Effector memory CD4-positive, alpha-beta T cell (primary cell): ENCODE measurements at places on chromosomes 11 and 22.

DNA sequence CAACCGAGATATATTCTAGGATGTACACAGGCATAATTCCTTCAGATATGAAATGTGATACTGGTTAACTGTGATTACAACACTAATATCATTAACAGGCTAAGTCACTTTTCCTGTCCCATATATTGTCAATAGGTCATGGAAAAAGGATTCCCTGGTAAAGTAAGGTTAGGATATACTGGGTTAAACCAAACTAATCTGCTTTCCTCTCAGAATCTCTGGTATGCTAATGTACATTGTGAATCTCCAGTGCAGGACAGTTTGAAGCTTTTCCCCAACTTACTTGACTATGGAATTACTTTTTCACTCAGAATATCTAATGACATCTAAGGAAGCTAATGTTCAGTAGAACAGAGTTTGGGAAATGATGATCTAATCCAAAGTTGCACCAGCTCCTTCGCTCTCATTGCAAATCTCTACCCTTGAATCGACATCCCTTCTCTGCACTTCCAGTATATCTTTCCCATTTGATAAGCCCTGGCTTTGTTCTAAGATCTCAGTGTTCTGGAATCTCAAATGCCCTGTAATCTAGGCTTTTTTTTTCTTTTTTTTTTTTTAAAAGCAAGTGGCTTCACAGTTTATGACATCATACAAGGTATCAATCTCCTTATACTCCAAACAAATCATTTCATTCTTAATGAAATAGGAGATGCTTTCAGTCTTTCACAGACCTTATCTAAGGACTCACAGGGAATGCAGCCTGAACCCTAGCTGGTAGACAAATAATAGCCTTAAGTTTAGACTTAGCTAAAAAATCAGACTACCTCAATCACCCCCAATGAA, 43.8 kb downstream of the COPB1 start:
- no peak for DNase-seq

DNA sequence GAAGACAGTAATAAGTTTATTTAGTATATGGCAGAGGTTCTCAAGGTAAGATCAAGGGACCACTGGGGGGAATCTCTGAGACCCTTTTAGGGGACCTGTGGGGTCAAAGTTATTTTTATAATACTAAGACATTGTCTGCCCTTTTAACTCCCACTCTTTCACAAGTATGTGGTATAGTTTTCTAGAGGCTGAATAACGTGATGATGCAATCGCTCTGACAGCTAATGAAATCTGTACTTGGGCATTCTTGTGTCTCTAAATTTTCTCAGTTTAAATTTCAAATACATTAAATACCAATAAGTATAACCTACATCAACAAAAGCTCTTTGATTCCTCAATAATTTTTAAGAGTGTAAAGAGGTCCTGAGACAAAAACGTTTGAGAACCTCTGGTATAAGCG, 147.9 kb downstream of the ATG16L2 start:
- DNase-seq: no peak

GRCh38 chr11:46248289-46249102, 29.0 kb upstream of the CREB3L1 start:
- DNase-seq: no peak

- no peak for DNase-seq
These were observed 123.0 kb downstream of the TRIM44 start for GRCh38 chr11:35785287-35786167.

- no peak for DNase-seq
These were observed 11.8 kb downstream of the LTO1 start for GRCh38 chr11:69663326-69663725.

- DNase-seq: no peak
These were observed 13.2 kb downstream of the SIK3 start for GRCh38 chr11:117084992-117085391.

- DNase-seq: no peak
These were observed 46.1 kb downstream of the SMIM38 start for GRCh38 chr11:69201764-69202370.

- DNase-seq: no peak
These were observed 64.4 kb upstream of the HORMAD2 start for GRCh38 chr22:30015846-30016245.

GRCh38 chr22:16810188-16810802, 14.9 kb downstream of the XKR3 start:
- DNase-seq: no peak

GRCh38 chr11:119480380-119481020, 57.5 kb upstream of the THY1 start:
- no peak for DNase-seq

GRCh38 chr11:107042748-107043147, 24.5 kb upstream of the GUCY1A2 start:
- DNase-seq: no peak
